ENCODE measurements at places on chromosomes 6 and 20. TPM values are rescaled to one million over a fixed set of nuclear protein-coding genes. Genes with fewer than 3 reads are reported as not detected.
A peak's percentile ranks its signal among the peaks of the same experiment; 100 is the strongest.

The GJA10 gene
- not detected for total RNA-seq

GRCh38 chr20:10622657-10623418 is 51.0 kb downstream of the JAG1 start:
- no peaks in the 10 kb centered on the region for H3K36me3 ChIP-seq
- peak; percentile 72 for DNase-seq
- peaks cover 12% of the 10 kb centered on the region for H3K4me1 ChIP-seq
- H3K27ac ChIP-seq, result peak overlapping the region; percentile 49

DNA sequence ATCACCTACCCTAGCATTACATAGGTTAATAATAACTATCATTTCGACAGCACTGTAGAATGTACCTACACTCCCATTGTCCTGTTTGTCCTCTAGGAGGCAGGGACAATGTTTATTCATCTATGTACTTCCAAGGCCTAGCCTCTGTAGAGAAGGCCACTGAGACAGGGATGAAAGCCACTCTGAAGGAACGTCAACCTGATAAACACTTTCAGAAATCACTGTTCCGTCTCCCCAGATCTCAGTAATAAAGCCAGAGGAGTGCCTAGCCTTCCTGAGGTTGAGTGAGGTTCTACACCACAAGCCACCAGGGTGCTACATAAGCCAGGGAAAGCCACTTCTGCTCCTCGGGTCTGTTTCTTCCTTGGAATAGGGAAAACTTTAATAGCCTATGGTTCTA is 44.8 kb downstream of the POPDC3 start:
- no peak overlapping the region for H3K27ac ChIP-seq
- no peaks in the 10 kb centered on the region for H3K4me1 ChIP-seq
- no peak overlapping the region for H3K4me3 ChIP-seq
- H3K27me3 ChIP-seq, result no peaks in the 10 kb centered on the region
- H3K36me3 ChIP-seq, result no peaks in the 10 kb centered on the region

DNA sequence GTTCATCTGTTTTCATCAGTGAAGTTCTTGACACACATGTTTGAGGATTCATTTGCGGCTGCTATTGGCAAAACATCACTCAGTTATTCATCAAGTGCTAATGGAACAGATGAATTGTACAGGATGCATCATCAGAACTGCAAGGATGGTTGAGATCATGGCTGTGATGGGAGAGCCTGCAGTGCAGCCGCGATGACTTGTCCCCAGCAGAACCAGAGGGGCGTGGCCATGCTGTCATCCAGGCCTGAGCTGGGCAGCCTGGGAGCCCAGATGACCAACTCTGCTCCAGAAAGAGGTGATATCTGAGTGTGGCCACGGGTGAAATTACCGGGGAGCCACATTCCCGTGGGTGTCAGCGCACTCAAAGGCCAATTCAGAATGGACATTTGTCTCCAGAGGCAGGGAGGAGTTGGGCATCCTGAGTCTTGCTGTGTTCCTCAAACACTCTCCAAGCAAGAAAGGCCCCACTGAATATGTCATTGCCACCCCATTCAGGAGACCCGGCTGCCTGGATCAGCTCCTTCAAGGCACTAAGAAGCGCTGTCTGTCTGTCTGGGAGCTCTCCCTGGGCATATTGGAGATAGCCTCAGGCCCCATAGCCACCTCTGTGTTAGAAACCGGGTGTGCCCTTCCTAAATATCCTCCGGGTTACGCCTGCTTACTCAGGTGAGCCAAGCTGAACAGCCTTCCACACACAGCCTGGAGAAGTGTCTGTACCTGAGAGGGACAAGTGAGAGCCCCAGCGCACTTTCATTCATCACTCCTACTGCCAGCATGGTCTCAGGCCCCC is 66.7 kb downstream of the SYNDIG1 start:
- no peaks in the 10 kb centered on the region for H3K4me1 ChIP-seq
- H3K36me3 ChIP-seq, result no peaks in the 10 kb centered on the region
- no peaks in the 10 kb centered on the region for H3K27me3 ChIP-seq
- no peak for DNase-seq

DNA sequence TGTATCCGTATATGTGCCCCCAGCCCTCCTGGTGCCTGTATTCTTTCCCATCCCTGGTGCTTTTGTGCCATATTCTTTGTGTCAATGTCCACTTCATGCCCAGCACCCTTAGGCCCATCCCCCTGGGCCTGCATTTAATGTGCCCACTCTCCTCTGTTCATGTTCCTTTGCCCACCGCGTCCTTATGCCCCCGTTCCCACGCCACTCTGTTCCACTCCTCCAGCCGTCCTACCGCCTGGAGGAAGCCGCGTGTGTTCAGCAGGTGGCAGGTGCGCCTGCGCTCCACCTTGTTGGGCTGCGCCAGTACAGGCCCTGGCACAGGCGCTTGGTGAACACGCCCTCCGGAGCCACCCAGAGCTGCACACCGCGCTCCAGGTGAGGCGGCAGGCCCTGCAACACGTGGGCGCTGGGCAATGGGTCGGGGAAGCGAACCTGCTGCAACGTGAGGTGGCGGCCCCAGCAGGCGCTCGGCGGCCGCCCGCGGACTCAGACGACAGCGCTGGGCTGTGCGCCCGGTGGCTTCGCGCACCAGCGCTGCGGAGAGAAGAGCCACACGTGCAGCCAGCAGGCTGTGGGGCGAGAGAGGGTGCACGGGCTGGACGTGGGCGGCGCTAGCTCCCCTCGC is 4.0 kb upstream of the FOXS1 start:
- H3K4me1 ChIP-seq, result no peaks in the 10 kb centered on the region
- H3K36me3 ChIP-seq, result no peaks in the 10 kb centered on the region
- no peak overlapping the region for H3K4me3 ChIP-seq
- H3K27me3 ChIP-seq, result peaks cover 21% of the 10 kb centered on the region

DNA sequence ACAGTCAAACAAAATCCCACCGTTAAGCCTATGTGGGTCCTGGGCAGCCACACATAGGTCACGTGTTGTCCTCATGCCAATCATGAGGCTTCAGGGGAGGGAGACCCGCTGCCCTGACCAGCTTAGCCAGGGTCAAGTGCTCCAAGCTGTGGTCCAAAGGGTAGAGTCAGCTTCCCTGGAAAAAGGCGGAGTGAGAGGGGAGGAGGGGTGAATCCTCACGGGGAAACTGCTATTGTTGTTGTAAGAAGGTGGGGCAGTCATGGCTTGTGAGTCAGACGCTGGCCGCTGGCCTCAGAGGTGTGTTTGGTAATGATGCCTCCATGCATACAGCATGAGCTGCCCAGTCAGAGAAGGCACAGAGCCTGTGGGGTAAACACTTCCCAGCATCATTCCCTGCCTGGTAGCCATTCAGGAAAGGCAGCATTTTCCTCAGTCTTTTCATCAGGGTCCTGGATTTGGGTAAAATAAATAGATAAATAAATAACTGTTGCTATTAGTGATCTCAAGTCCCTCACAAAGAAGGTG is 8.7 kb downstream of the CST3 start:
- H3K27me3 ChIP-seq, result no peaks in the 10 kb centered on the region
- DNase-seq, result peak; percentile 81
- H3K4me1 ChIP-seq, result peaks cover 2% of the 10 kb centered on the region
- H3K27ac ChIP-seq, result no peak overlapping the region

DNA sequence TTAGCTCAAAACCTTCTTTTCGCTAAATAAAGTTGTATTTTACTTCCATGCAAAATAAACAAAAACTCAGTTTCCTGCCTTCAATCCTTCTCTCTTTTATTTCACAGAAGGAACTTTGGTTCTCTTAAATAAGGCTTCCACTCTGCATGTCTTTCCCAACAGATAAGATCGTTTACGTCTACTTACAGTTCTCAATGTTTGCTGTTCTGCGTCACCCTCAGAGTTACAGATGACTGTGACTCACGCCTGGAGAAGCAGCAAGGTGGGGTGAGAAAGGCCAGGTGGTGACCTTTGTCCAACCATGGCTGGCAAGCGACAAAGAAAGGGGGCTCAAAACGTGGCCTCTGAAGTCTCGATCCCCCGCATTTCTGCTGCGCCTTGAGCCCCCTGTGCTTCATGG is 51.4 kb upstream of the RPS6KA2 start:
- H3K27me3 ChIP-seq, result no peaks in the 10 kb centered on the region
- peak; percentile 82 for DNase-seq
- H3K4me1 ChIP-seq, result no peaks in the 10 kb centered on the region

Data from fibroblast of lung (primary cell).